ENCODE measurements at places on chromosomes 13 and 19.

- no peak for DNase-seq
Measured at GRCh38 chr19:53517114-53517741, 20.7 kb upstream of the ZNF331 start.

DNA sequence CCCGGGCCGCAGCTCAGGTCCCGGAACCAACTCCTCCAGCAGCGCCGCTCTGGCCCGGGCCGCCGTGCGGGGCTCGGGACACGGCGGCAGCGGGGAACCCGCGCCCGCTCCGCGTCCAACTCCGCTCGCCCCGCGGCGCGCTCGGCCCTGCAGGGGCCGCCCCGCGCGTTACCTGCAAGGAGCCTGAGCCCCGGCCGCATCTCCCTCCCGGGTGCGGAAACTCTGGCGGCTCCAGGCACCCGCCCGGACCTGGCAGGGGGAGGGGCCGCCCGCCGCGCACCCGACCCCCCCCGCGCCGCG lies at the start of gene TMTC4:
TSS of gene TMTC4 (minus strand) at position 224 of the 300 bp plus-strand sequence. CDS start 4,433 bp downstream, outside the sequence.
- no peak for DNase-seq

DNA sequence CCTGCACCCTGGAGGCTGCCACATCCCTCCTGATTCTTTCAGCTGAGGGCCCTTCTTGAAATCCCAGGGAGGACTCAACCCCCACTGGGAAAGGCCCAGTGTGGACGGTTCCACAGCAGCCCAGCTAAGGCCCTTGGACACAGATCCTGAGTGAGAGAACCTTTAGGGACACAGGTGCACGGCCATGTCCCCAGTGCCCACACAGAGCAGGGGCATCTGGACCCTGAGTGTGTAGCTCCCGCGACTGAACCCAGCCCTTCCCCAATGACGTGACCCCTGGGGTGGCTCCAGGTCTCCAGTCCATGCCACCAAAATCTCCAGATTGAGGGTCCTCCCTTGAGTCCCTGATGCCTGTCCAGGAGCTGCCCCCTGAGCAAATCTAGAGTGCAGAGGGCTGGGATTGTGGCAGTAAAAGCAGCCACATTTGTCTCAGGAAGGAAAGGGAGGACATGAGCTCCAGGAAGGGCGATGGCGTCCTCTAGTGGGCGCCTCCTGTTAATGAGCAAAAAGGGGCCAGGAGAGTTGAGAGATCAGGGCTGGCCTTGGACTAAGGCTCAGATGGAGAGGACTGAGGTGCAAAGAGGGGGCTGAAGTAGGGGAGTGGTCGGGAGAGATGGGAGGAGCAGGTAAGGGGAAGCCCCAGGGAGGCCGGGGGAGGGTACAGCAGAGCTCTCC lies 6.9 kb upstream of the CEACAM5 start:
- DNase-seq = no peak

- DNase-seq = no peak
Measured at GRCh38 chr19:37928527-37929286, 21.7 kb downstream of the SIPA1L3 start.

GRCh38 chr13:60369242-60369641 lies 27.8 kb upstream of the TDRD3 start:
- no peak for DNase-seq

DNA sequence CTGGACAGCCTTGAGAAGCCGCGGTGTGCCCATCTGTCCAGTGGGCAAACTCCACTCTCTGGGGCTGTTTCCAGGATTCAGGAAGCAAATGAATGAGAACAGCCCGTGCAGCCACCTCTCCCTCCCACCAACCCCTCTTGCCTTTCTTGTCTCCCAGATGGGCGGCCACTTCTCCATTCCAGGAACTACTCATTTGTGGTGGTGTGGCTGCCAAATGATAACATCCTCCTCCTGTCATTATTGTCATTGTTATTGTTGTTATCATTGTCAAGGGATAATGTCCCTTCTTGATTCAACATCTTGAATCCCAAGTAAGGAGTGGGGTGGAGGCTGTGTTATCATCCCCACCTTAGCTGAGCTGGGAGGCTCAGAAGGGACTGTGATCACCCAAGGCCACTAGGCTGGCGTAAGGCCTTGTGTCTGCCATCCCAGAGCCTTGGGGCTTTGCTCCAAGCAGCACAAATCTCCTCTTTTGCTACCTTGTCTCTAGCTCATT lies 1.6 kb downstream of the DNM2 start:
- DNase-seq = no peak

DNA sequence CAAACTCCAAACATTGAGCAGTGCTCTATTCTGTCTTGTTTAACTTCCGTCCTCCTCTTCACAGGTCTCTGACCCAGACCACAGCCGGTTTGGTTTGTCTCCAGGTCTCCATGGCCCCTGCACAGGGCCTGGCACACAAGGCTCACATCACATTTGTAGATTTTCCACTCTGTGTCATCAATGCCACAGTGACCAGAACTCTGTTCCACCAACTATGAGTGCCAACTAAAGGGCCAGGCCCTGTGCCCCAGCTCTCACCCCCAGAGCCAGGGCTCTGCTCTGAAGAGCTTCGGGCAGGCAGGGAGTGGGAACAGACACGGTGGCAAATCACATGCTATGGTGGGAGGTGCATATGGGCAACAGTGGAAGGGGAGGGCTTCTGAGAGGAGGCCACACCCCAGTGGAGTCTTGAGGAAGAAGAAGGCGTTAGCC lies 16.0 kb downstream of the SMG9 start:
- DNase-seq = no peak

GRCh38 chr19:50428772-50429463 lies 3.8 kb upstream of the MYBPC2 start:
- DNase-seq = no peak

GRCh38 chr13:59914556-59914955 lies 249.2 kb downstream of the DIAPH3 start:
- DNase-seq = no peak

DNA sequence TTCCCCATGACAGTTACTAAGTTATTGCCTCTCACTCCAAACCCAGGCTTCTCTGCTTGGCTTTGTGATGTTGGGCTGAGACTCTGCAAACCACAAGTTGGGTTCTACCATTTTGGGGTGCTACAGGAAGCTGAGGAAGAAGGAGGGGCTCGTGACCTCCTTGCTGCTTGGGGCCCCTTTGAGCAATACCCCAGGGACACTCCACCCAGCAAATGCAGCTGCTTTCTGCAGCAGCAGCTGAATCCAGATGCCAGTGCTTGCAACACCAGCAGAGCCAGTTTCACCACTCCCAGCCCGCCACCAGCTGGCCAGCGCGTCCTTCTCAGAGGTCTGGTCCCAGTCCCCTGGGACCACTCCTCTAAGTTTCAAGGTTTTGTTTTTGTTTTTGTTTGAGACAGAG lies 22.0 kb upstream of the UBAC2 start:
- peak; percentile 58 for DNase-seq

DNA sequence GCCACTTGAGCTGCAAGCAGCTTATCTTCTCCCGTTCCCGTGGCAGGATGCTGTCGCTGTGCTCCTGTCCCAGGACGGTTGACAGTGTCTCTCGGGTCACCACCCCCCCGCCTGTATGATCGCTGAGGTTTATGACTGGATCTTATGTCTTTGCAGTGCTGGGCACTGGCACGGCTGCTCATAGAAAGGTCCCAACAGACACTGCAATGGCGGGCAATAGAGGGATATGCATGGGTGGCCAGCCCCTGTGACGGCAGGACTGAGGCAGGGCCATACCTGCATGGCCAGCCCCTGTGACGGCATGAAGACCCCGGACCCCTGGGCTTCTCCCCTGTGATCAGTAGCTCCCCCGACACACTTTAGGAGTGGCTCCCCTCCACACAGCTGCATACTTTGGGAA lies 307.2 kb downstream of the TEX29 start:
- DNase-seq = no peak

DNA sequence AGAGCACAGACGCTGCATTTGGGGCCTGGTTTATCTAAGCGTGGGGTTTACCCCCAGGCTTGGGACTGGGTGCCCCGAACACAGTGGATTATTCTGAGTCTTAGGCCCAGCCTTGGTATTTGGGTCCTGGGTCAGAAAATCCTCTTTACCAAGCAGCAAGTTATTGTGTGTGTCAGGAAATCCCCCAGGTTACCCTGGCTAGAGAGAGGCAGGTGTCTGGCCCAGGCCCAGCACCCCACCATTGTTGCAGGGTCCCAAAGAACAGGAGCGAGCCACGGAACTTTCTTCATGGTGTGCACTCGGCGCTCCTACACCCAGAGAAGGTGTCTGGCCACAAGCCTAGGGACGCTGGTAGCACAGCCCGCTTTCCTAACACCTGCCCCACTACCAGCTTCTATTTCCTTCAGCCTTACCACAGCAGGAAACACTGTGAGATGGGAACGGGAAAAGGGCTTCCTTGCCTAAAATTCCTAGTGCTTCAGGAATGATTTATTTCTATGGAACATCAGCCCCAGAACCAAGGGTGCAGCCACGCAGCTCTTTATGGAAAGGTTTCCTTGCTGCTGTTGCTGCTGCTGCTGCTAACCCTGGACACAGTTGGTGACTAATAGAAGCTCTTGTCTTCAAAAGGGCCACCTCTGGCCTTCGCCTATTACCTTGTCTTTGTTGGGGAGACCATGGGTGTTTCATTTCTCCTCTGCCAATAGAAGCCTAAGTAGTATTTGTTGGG lies 7.4 kb upstream of the CDX2 start:
- no peak for DNase-seq

DNA sequence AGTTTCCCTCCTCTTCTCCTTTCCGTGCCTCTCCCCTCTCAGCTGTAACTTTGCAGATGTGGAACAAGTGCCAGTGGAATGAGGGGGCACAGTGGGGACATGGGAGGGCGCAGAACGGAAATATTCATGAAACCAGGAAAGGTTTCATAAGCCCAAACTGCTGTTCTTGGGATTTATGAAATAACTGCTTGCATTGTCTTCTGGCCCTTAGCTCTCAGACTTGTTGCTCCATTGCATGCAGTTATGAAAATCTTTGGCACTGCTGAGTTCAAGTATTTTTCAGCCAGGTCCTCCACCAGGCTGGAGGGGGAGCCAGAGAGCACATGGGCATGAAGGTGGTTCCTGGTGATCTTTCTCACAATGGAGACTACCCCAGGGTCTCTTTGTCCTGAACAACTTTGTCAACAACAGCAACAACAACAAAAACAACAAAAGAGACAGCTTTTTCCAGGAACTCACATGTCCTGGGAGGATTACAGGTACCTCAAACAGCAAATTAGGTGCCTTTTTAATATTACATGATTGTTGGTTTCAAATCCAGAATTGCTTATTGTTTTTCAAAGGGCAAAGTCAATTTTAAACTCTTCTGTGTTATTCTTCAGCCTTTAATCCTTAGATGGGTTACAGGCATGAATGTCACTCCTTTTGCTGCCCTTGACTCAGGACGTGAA lies 1.5 kb downstream of the RGCC start:
- DNase-seq = no peak

- DNase-seq = no peak
Measured at GRCh38 chr19:53311897-53312296, 21.7 kb upstream of the ZNF845 start.

DNA sequence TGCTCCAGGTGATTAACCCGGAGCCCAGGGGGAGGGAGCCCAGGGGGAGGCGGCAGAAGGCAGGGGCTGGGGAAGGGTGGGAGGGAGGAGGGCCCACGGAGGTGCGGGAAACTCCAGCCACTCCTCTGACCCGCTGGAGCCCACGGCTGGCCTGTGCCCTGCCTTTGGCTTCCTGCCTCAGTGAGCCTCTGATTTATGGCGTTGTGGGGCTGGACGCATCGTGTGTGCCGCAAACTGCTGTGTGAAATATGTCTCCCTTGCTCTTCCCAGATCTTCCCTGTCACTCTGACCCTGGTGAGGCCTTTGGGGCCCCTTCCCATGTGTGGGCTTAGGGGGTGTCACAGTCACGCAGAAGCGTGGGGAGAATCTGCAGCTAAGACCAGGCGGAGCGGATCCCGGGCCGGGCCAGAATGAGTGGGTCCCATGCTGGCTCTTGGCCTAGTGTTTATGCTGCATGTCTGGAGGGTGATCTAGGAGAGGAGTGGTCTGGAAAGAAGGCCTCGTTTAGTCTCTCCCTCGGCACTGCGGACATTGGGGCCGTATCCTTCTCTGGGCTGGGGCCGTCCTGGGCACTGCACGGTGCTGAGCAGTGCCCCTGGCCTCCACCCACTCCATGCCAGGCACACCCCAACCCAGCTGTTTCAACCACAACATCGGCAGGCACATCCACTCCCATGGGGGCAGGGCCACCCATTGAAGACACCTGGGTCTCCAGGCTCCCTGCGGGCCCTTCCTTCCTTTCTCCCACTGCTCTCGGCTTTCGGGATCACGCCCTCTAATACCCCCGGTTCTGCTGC lies 123.0 kb downstream of the KDM4B start:
- no peak for DNase-seq

- DNase-seq = no peak
Measured at GRCh38 chr19:42122691-42123607, 9.3 kb downstream of the POU2F2 start.

GRCh38 chr19:13621413-13621812 lies 115.1 kb upstream of the CACNA1A start:
- no peak for DNase-seq

GRCh38 chr13:50144246-50145160 lies 129.3 kb downstream of the KCNRG start:
- no peak for DNase-seq

GRCh38 chr13:93767917-93768409 lies 541.4 kb downstream of the GPC6 start:
- DNase-seq = no peak

GRCh38 chr19:18900700-18901481 lies 4.9 kb upstream of the CERS1 start:
- DNase-seq = no peak

GRCh38 chr19:16627193-16627927 lies 644 bp downstream of the MED26 start:
- DNase-seq = peak; percentile 47

DNA sequence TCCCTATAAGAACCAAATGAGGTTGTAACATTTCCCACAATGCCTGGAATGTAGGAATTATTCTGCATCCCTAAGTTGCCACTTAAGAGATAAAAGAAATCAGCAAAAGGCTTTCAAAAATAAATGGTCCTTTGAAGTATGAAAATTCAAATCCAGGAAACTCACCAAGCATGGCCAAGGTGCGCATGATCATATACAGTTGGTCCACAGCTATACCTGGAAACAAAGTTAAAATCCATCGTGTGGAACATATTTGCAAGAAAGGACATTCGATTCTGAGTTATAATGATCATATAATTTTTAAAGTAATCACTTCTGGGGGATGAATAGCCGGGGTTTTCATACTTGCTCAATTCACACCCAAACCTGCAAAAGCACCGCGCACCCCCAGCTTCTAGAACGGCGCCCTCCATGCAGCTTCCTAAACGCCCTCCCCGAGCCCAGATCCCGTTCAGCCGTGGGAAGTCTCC lies 525 bp downstream of the CARS2 start:
- DNase-seq = no peak

- DNase-seq = no peak
Measured at GRCh38 chr19:27843861-27844260, 1369.1 kb downstream of the UQCRFS1 start.

DNA sequence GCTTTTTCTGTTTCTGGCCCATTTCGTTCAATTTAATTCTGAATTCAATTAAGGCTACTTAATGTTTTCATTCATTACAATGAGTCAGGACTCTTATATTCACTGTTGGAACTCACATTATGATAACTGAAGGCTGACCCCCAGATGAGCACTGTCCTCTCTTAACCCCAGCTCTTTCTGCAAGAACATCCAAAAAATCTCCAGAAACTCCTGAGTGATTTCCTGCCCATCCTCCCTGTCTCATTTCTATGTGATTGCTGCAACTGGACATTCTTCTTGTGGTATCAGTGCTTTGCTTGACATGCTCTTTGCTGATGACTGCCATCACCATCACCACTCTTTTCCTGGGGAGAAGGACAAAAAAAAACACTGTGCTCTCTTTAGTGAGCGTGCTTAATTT lies 240.3 kb downstream of the SPRY2 start:
- DNase-seq = no peak

- no peak for DNase-seq
Measured at GRCh38 chr13:86476656-86477055, 677.4 kb upstream of the SLITRK6 start.

Data from left ventricle myocardium superior (tissue), 1 donor.